ENCODE measurements at places on chromosomes 7 and 10.

GRCh38 chr7:142112086-142112485 lies 568 bp downstream of the MGAM2 start:
- DNase-seq = no peak

DNA sequence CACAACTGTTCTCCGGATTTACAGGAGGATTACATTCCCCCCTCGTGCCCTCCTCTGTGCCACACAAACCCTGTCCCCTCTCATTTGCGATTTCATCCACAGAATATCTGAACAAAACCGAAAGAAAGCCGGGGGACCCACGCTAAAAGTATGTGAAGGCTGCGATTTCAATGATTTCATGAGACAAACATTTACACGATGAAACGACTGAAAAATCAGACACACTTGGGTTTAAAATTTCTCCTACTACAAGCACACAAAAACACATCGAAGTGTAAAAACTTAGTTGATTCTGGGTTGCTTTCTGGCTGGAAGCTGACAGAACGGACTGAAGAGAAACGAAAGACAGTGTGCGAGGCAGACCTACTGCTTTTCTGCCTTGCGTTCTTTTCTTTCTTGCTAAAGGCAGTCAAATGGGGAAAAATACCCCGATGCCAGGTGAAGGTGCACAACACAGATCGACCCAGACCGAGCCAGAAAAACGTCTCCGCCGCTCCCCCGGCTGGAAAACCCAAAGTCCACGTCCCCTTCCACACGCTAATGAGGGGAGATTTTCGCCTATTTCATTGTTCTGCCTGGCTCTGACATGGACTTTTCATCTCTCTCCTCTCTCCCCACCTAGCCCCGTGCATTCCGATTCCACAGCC lies 1.2 kb downstream of the HIPK2 start:
- peak; percentile 36 for DNase-seq

DNA sequence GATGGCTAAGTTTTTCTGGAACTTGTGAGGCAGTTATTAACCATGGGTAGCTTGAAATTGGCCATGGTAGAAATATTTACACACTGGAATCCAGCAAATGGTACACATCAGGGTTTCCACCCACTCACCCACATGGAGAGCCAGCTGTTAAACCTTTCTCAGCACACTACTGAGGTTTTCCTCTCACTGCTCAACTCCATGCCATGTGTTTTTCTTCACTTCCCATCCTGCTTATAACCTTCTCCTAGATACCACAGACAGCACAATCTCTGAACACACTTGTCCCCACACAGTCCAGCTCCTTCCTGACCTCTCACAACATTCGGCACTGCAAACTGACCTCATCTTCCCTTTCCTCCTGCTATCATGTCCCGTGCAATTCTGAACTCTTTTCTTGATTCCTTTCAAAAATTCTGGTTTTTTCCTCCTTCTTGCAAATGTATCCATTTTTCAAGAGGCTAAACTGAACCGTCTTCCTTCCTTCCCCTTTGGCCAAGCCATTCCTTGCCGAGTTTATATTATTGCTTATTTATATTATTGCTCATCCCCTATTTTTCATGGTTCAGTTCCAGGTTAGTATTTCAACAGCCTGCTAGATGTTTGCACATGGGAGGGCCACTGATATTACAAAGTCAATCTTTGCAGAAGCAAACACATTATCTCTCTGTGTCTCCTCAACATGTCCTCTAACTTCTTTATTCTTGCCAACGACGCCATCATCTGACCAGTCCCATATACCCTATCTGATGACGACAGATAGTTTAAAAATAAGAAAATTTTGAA lies 606.4 kb downstream of the SORCS1 start:
- no peak for DNase-seq

DNA sequence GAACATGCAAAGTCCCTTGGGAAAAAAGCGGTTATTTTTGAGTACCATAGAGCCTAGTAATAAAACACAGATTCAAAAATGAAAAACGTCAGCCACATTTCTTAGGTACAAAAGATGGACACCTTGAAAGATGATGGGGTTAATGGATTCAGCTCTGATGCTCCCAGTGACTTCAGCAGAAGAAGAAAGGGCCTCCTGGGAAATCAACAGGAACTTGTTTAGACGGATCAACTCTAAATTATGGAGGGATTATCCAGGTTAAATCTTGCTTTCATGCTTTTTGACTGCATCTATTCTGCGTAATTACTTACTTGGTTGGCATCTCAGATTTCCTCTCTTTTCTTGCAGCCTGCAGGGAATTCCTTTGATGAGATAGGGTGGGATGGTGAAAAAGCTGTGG lies 82.5 kb downstream of the TMEM178B start:
- DNase-seq = no peak

DNA sequence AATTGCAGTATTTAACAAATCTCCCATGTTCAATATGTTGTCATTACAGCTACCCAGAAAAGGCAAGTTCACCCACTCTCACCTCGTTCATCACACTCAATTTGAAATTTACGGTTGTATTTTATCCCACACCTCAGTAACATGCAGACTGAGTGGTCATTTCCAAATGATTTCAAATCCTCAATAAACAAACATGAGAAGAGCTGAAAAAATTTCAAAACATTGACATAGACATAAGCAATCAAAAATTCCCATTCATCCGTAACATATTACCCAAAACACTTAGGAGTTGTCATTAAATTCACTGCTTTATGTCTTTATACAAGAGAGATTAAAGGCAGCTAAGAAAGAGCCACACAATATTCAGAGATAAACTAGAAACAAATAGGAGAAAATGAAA lies 61.7 kb upstream of the NEBL start:
- no peak for DNase-seq

- no peak for DNase-seq
Measured at GRCh38 chr7:50362712-50363282, 58.3 kb downstream of the IKZF1 start.

- no peak for DNase-seq
Measured at GRCh38 chr7:152759949-152760853, 649 bp downstream of the ACTR3B start.

GRCh38 chr7:135970682-135971365 lies 6.3 kb downstream of the MTPN start:
- no peak for DNase-seq

- no peak for DNase-seq
Measured at GRCh38 chr7:312424-312823, 22.5 kb downstream of the FOXL3 start.

DNA sequence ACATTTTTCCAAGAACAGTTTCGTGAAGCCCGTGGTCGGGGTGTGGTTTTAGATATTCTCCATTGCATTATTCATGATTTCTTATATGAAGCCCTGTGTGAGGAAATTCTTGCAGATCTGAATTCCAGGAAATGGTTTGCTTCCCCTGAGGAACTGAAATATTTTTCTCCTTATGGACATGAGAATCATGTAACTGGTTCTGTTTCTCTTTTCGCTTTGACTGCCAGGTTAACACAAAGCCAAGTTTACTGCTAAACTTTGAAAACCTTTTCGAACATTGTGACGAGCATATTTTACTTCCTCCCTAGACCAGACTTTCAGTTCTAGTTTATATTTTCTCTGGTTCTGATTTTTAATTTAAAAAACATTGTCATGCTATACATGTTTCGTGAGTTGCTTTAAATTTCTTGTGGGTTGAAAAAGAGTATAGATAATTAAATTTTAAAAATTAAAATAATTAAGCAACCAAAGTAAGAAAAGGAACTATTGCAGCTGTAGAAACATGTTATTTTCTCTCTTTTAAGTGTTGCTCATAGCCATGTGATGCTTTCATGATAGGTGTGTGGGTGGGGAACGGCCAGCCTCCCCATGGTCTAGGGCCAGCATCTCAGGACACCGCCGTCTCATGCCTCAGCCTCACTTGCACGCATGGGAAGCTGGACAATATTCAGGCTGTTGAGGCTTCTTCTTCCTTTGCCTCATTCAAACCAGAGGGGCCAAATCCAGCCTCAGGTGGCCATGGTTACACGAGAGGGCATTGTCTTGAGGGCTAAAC lies 97.1 kb downstream of the CREB5 start:
- no peak for DNase-seq

DNA sequence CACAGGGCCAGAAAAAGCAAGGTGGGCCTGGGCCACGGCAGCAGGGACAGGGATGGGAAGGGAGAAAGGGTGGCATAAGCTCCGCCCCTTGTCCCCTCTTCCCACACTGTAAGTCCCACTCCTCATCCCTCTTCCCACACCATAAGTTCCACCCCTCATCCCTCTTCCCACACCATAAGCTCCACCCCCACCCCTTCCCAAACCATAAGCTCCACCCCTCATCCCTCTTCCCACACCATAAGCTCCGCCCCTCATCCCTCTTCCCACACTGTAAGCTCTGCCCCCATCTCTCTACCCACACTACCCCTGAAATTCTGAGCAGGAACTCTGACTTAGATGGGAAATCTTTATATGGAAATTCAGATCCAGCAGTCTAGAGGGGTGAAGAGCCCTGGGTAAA lies 55.7 kb downstream of the HSPA12A start:
- no peak for DNase-seq

DNA sequence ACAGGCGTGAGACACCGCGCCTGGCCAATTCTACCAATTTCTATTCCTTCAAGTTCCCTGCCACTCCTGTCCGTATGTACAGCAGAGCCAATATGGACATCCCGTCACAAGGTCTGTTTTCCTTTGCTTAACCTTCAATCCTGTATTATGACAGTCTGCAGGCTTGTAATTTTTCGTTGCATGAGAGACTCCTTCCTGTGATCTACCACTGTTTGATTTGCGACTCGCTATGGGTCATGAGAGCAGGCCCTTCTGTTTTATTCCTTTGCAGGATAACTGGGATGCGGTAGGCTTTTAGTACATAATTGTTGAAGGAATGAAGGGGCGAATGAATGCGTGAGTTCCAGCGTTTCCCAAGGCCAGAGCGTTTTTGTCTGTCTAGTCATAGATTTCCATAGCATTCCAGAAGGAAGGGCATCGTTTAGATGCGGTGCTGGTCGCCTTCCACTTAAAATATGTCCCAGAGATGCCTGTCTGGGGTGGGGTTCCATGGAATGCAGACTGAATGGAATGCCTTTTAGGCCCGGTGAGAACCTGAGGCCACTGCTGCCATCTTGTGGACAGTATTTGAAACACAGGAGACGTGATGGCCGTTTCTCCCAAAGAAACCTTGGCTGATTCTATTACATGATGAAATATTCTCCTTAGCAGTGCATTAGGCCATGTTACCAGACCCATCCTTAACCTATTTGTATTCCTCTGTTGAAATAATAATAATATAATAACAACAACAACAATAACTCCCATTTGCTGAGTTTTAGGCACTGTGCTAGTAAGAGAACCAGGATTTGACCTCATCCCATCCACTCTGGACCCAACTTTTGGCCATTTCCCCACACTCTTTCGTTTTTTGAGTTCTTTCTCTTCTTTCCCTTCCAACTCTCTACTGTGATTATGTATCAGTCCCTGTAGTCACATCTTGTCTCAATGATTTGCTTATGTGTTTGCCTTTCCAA lies 193.2 kb downstream of the MYOF start:
- DNase-seq = peak; percentile 86

DNA sequence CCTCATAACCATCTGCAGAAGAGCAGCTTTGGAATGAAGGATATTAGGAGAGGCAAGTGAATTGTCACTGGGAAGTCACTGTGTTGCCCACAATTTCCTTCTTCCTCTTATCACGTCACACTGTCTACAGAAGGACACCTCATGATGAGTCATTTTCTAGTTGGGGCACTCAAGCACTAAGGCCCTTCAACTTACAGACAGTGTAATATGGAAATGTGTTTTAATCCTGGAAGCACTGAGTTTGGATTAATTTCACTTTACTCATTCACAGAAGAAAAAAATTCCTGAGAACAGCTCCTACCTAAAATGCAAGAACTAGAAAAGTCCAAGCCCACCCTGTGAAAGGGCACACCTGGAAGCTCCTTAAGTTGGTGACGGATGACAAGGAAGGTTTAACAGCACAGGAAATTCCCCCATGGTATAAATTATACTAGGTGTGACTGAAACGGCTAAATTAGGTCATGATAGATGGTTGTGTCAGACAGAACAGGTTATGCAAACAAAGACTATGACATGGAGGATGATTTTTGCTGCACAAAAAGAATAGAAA lies 56.6 kb downstream of the PARD3 start:
- DNase-seq = no peak

DNA sequence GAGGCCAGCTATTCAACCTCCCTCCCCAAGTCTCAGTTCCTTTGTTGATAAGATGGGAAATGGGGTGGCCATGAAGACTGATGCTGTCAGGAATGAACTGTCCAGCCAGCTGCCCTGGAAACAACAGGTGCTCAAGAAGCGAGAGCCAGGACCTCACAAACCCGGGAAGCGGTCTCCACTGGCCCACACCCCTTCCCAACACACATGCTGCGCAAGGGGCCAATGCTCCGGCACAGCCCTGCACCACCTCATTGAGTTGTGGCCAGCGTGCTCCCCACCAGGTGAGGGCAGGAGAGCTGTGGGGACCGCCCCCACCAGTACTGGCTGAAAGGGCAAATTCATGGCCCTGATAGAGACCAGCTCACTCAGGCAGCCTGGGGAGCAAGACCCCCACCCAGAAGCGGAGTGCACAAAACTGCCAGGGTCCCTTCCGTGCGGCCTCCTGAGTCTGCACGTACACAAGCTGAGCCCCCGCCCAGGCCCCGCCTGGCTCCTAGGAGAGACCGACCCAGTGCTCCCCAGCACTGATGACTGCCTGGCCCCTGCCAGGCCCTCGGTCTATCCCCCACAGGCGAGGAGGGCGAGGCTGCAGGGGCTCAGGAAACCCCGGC lies 216.6 kb downstream of the MAD1L1 start:
- DNase-seq = peak; percentile 15

All from femur (tissue), 1 donor.